ENCODE measurements at places on chromosomes 12 and 14.

GRCh38 chr12:116058574-116058973, 218.9 kb downstream of the MED13L start:
- no peak for DNase-seq

GRCh38 chr12:128178966-128179365, 88.0 kb upstream of the TMEM132C start:
- no peak for DNase-seq

DNA sequence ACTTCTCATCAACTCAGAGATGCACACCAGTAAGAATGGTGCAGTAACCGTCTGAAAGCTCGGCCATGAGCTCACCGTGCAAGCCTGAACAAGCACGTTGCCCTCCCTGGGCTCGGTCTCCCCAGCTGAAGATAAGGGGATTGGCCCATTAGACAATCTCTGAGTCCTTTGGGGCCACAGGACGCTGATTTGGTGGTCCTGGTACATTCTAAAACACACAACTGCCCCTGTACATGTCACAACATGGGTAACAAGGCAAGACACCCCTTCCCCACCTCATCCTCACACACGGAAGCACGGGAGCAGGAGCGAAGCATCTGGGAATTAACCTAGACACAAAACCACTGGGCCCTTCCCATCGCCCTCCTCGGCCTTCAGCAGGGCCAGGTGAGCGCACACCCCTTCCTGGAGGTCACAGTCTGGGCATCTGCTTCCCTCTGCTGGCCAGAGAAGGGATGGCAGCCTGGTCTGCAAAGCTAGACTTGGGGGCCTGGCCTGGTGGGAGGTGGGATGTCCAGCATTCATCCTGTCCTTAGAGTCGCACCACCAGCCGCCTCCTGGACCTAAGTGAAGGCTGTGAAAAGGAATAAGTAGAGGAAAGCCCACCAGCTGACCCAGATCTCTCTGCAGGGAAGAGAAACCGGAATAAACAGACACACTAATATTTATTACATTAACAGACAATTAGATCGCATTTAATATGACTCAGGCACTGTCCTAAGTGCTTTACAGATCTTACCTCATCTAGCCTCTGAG, 18.9 kb upstream of the SMUG1 start:
- no peak for DNase-seq

GRCh38 chr14:57492859-57493258, 798 bp downstream of the CCDC198 start:
- no peak for DNase-seq

- no peak for DNase-seq
These were observed 27.8 kb downstream of the AACS start for GRCh38 chr12:125092872-125093680.

DNA sequence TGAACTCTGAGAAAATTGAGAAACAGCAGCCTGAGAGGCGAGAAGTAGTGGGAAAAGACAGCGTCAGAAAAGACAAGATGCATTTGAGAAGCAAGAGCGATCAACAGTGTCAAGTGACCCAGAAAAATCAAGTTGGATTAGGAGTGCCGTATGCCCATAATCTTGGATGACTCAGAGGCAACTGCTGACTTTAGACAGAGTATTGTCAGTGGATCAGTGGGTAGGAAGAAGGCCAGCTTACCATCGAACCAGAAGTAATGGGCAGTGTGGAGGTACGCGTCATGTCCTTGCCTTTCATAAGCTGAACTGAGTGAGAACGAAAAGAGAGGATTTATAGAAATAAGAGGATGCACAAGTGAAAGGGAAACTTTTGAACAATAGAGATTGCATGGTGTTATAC, 151.0 kb upstream of the NAV3 start:
- no peak for DNase-seq

- no peak for DNase-seq
These were observed 8.1 kb upstream of the SLC15A5 start for GRCh38 chr12:16285586-16285985.

DNA sequence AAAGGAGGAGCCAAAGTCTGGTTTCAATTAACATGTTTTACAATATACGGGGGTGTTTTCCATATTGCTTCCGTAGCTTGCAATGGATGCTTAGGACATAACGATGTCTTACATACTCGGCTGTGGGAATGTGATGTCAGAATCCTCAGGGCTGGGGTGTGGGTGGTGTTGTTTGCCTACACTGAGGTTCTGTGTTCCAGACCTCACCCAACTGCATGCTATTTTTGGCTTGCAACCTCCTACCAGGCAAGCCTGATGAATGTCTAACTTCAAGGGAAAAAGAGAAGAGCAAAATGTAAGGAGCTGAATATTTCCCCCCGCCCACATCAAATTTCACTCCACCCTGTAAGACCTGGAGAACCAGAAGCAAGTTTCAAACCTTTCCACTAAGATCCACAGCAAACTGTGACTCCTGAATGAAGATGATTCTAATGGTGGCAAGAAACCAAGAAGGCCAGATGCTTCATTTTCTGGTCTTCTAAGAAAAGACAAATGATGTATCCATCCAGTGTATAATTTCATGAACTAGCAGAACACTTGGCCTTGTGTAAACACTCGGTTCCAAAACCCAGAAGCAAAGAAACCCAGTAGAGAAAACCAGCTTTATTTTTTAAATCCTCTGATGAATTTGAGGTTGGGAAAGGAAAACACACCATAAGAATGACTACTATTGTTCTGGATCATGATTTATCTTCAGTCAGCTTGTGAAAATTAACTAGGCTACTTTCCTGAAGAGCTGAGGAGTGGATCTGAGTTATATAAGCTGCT, 227.9 kb downstream of the DACT1 start:
- DNase-seq = no peak

DNA sequence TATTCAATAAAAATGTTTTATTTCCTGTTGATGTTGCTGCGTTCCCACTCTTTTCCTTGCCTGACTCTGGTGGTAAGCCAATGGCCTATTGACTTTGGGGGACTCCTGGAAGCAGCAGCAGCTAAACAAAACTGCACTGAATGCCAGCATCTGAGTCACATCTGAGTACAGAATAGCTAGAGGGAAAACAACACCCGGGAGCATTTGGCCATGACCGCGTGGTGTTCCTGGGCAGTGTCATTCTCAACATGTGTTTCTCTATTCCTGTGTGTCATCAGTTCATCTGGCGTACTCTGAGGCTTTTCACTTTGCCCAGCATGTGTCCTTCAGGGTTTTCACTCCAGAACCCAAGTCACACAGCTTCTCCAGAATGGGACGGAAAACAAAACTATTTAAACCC, 238.8 kb downstream of the PAWR start:
- no peak for DNase-seq

DNA sequence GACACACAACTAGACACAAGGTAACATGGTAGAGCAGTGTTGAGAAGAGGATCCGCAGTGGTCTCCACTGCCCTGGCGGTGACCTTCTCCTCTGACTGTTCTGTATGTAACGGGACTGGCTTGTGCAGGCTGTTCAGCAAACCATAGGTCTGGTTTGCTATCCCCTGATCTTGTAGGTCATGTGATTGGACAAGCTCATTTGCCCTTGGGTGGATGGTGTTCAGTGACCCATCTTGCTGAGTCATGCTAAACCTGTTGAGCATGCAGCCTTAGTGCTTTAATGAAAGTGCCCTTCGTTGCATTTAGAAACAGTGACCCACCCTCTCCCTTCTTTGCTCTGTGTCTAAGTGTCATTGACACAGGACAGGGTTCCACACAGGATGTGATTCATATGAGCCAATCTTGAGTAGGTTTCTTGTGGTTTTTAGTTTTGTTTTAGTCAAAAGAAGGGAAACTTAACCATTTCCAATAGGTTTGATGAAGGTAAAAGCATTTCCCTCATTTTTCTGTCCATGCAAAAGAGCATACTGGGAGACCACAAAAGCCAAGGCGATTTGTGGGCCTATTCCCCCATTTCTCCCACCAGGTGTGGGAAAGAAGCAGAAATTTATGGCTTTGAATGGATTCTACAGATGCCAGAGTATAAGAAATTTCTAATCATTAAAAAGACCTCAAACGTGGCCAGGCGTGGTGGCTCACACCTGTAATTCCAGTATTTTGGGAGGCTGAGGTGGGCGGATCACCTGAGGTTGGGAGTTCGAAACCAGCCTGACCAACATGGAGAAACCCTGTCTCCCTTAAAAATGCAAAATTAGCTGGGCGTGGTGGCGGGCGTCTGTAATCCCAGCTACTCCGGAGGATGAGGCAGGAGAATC, 32.6 kb upstream of the HIF1A start:
- DNase-seq = no peak

GRCh38 chr12:75979181-75979580, 52.4 kb downstream of the PHLDA1 start:
- DNase-seq = no peak

- no peak for DNase-seq
These were observed 4.4 kb downstream of the IPO8 start for GRCh38 chr12:30691122-30691879.
